ENCODE measurements at places on chromosomes 11 and 22. TPM values are rescaled to one million over a fixed set of nuclear protein-coding genes. Genes with fewer than 3 reads are reported as not detected.

The BAD gene
- total RNA-seq = 48.1 TPM

The BTBD10 gene
- total RNA-seq = 97.7 TPM

The KLHDC7B gene
- 1.1 TPM for total RNA-seq

The GNAZ gene
- 7.4 TPM for total RNA-seq

The LRP5 gene
- total RNA-seq = 97.4 TPM

All from smooth muscle cell of the umbilical artery (primary cell).